ENCODE measurements at places on chromosomes 12 and 14.

GRCh38 chr14:71371711-71372396, 464.6 kb downstream of the PCNX1 start:
- DNase-seq = peak; percentile 78

- DNase-seq = peak; percentile 23
Observed at GRCh38 chr14:98906123-98906995, 365.6 kb downstream of the BCL11B start.

DNA sequence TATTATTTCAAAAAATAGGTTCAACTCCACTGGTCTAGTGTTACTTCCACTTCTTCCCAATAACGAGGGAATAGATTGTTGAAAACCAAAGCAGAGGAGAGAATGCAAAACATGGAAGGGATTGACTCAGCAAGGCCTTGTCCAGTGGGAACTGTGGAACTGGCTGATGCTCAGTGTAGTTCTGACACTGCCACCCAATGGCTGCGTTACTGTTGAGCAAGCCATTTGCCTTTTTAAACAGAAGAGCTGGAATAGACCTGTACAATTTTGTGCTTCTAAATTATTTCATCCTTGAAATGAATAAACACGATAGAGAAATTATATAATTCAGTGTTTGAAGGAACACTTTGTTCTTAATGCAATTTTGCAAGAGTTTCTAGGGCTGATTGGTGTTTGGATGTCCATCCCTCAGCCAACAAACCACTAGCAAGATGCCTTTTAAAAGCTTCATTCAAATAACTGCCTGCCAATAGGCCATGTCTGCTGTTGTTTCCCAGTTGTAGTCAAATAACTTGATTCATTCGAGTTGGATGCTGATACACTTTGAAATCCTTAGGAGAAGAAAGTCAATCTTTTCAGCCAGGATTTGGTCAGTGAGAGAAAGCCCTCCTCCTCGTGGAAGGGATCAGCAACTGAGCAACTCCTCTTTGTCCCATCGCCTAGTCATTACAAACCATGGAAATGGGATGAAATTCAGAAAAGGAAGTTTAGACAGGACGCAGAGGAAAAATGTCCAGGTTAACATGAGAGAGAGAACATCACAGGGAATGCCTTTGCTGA, 7.3 kb upstream of the MGP start:
- no peak for DNase-seq

DNA sequence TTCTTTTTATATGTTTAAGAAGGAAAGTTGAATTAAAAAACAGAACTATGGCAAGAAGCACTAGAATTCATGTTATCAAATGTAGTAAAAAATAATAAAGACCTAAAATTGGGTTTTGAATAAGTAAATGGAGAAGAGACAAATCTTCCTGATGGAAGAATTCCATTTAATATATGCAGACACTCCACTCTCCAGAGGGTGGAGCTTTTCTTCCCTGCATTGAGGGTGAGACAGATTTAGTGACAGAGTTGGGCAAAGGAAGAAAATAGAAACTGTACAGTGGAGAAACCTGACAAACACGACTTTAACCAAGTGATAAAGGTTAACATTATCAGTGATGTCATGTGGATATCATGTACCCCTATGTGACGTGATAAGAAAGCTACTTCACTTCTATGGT, 217.6 kb downstream of the PRKD1 start:
- no peak for DNase-seq

Data from astrocyte (in vitro differentiated cells and primary cell).